Activated naive CD4-positive, alpha-beta T cell treated with anti-CD3 and anti-CD28 coated beads, Interleukin-2, amount 10 ng/mL, durations not matched to agents 7 days and 5 days (primary cell): ENCODE measurements at places on chromosomes 7 and 10.

GRCh38 chr7:131503639-131504038, 52.8 kb downstream of the PODXL start:
- DNase-seq = no peak

GRCh38 chr7:38229386-38229785, 44.0 kb downstream of the TARP start:
- DNase-seq = no peak

- DNase-seq = no peak
Observed at GRCh38 chr10:21515361-21516241, 9.9 kb downstream of the SKIDA1 start.

GRCh38 chr10:75852851-75853484, 421.5 kb downstream of the LRMDA start:
- DNase-seq = no peak

DNA sequence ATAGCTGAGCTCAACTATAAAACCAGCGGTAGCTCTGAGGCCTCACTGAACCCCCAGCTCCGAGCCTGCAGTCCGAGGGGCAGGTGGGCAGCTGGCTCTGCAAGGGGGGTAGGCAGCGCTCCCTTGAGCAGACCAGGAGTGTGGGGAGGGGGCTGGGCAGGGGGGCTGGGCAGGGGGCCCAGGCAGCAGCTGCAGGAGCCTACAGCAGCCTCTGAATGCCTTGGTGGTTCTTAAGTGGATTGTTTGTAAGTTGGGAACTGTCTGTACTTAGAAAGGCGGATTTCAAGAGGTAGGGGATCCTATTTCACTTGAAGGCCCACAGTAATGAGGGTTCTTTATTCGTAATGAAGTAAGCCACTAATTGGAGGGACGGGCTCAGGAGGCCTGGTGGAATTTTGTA, 72.3 kb downstream of the ICA1 start:
- DNase-seq = no peak

DNA sequence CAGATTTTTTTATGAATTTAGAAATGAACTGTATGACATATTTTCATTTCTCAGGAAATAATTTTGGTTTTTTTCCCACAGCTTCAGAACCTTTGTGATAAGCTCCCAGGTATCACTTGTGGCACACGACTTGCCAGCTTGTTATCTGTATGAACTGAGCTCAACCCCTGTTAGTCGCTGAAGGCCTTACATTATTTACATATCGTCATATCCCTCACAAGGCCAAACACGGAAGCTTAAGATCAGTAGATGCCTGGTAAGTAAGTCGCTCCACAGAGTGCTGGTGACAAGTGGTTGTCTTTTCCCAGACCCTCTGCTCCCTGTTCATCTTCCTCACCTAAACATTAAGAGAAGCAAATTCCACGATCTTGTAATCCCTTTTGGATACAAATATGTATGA, 55.2 kb downstream of the RAPGEF5 start:
- DNase-seq = no peak

GRCh38 chr10:6011558-6011957, 34.2 kb upstream of the IL15RA start:
- no peak for DNase-seq

DNA sequence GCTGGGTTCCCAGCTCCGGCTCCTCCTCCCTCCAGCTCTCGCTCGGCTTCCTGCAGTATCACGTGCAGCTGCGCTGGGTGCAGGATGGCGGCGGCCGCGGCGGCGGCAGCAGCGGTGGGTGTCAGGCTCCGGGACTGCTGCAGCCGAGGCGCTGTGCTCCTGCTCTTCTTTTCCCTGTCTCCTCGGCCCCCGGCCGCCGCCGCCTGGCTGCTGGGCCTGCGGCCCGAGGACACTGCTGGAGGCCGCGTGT, at the start of gene CNNM1:
Gene CNNM1, plus strand, starts transcription at position 53 of the 250 bp plus-strand sequence. Its CDS starts 32 bp downstream, at position 85.
- peak; percentile 65 for DNase-seq

DNA sequence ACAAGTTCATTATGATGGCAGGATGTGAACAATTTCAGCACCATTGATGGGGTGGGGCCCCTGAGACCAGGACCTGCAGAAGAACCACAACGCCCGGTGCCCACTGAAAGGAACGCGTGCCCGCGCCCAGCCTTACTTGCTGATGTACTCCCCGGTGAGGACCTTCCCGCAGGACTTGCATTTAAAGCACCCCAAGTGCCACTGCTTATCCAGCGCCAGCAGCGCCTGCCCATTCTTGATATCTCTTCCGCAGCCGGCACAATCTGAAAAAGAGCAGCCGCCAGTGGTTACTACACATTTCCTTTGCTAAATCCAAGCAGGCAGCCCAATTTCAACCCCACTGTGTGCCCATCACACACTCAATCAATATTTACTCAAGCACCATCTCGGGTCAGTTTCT, 110.6 kb downstream of the ABLIM1 start:
- DNase-seq = peak; percentile 42

GRCh38 chr10:80164596-80164995, 32.1 kb downstream of the PLAC9 start:
- no peak for DNase-seq

DNA sequence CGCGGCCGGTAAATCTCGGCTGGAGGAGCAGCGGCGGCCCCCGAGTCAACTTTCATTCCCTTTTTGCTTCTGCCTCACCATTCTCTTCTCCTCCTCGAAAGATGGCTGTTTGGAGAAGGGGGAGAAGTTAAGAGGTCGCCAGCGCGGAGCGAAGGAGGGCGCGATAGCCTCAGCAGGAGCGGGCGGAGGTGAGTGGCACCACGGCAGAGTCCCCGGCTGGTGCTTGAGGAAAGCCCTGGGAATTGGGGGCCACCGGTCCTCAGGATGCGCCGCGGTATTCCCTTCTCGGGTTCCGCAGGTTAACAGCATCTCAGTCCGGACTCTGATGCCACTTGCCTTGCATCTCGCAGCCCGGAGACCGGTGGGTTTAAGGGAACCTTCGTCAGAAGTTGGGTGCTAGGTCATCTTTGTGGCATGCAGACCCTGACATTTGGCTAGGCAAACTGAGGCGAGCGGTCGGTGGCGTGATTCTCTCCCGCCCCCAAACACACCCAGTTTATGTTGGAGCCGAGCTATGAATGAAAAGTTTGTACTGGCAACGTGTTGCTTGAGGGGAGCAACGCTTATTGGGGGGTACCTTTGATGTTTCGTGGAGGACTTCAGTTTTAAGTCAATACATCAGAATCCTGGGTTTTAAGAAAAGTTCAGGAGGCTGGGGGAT, 59.5 kb upstream of the PRPS1L1 start:
- no peak for DNase-seq

- no peak for DNase-seq
Observed at GRCh38 chr7:142745091-142745635, 4.1 kb upstream of the PRSS1 start.

GRCh38 chr10:60400366-60400765, 10.7 kb upstream of the ANK3 start:
- no peak for DNase-seq

- no peak for DNase-seq
Observed at GRCh38 chr7:120502132-120502531, 229.2 kb downstream of the KCND2 start.

GRCh38 chr10:111113961-111114757, 37.3 kb downstream of the ADRA2A start:
- DNase-seq = no peak

DNA sequence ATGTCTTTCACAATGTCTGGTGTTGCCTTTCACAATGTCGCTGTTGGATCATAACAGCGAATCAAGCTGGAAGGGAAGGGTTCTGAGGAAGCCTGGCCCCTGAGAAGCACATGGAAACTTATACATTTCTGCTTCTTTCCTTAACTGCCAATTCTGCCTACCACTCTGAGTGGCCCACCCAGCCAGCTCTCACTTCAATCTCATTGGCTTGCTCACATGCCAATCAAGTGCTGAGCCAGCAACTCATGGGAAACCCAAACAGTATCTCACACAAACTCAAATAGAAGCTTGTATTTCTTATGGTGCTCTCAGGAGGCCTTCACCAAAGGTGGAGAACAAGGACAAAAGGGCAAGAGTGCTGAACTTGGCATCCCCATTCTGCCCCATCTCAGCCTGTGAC, 117.4 kb upstream of the GPR26 start:
- DNase-seq = no peak
